ENCODE measurements at places on chromosomes 3 and 15.

DNA sequence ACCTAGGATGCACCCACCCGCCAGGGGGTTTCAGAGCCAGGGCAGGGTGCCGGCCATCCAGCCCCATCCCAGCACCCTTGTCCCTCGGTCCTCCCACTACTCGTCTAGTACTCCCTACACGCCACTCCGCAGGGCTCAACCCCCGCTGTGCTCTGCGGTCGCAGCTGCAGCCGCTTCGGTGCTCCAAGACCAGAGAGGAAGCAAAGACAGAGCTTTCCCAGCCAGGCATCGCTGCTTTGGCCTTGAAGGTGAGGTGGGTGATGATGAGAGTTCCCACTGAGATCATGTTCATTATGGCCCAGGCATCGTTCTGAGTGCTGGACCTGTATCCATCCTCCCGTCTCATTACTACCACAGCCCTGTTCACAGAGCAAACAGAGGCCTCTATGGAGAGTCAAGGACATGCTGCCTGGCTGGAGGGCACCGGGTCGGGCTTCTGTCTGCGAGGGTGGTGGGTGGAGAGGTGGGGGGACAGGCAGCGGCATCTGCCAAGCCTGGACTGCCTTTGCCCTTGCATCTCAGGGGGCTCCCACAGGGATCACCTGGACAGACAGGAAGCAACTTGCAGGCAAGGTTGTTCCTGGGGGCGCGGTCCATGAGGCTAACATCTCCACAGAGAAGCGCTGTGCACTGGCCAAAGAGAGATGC lies 66.9 kb downstream of the KLF13 start:
- DNase-seq: no peak

DNA sequence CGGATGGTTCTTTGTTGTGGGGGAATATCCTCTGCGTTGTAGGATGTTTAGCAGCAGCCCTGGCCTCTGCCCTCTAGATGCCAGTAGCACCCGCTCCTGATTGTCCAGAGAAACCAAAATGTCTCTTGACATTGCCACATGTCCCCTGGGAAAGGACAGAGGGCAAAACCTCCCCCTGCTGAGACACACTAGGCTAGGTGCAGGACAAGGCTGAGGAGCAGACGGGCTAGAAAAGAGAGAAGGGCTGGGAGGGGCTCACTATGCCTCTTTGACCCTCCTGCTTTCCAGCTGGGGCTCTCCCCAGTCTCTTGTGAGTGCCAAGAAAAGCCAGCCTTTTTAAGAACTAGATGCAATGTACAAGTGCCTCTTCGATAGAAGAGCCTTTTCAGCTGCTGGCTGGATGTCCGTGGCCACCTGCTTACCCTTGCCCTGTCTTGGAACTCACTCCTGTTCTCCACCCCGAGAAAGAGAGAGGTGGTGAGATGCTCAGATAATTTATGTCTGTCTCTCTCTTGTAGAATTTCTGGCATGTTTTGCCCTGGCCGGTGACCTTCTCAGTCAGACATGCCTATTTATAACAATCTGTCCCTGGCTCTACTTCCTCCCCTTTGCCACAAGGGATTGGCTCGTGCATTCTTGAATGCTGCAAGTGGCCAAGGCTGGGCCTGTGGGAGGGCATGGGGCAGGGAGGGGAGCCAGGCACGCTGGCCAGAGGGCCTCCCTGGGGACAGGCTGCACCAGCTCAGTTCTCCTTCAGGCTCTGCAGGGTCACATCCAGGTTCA lies 142.6 kb downstream of the RPLP1 start:
- DNase-seq: no peak

DNA sequence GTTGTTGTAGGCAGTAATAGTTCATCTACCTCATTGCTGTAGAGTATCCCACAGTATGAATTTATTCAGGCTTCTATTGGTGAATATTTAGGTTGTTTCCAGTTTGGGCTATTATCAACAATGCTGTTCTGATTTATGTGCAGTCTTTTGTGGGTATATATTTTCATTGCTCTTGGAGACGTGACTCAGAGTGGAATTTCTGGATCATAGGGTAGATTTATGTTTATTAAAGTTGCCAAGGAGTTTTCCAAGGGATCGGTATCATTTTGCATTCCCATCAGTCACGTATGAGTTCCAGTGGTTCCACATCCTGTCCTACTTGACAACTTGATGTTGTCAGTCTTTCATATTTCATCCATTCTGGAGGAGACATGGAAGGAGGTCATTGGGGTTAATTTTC lies 8.4 kb upstream of the HRH1 start:
- no peak for DNase-seq

DNA sequence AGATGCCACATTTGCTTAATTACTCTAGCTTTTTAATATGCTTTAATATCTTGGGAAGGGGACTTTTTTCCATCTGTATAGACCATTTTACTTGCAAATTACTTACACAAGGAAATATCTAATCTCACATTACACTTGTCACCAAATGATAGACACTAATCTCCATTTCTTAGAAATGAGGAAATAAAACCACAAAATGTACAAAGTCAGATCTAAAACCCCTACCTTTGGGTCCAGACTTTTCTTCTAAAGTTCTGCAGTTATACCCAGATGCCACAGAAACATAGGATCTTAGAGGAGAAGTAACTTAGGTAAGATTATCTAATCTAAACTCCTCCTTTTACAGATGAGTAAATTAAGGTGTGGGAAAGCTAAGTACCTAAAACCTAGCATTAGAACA lies 44.3 kb downstream of the CD200R1L start:
- no peak for DNase-seq

GRCh38 chr3:41960826-41961750 lies 815 bp downstream of the ULK4 start:
- DNase-seq: peak; percentile 63

DNA sequence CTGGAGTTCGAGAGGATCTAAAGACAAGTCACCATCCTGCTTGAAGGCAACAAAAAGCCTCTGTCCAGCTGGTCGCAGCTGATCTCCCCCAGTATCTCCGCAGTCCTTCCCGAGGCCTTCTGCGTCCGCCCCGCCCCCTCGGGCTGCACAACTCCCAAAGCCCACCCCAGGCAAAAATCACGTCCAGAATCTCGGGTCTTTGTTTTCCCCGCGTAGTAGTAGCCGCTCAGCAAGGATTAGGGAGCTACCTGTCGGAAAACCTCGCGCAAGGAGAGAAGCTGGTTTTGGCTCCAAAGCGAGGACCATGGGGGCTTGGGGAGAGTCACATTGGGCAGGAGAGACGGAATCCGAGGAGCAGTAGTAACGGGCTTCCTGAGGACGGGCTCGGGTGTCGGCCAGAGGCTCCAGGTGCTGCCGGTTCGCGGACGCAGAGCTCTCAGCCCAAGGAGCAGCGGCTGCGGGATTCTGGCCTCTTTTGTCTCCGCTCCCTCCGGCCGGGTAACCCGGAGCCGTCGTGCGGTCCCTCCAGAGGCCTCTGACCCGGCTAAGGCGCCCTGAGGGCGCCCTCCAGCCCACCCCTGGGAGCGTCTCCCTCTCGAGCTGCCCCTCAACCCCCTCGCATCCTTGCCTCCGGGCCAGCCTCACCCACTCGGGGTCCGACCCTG lies 401 bp downstream of the ZSCAN29 start:
- no peak for DNase-seq

DNA sequence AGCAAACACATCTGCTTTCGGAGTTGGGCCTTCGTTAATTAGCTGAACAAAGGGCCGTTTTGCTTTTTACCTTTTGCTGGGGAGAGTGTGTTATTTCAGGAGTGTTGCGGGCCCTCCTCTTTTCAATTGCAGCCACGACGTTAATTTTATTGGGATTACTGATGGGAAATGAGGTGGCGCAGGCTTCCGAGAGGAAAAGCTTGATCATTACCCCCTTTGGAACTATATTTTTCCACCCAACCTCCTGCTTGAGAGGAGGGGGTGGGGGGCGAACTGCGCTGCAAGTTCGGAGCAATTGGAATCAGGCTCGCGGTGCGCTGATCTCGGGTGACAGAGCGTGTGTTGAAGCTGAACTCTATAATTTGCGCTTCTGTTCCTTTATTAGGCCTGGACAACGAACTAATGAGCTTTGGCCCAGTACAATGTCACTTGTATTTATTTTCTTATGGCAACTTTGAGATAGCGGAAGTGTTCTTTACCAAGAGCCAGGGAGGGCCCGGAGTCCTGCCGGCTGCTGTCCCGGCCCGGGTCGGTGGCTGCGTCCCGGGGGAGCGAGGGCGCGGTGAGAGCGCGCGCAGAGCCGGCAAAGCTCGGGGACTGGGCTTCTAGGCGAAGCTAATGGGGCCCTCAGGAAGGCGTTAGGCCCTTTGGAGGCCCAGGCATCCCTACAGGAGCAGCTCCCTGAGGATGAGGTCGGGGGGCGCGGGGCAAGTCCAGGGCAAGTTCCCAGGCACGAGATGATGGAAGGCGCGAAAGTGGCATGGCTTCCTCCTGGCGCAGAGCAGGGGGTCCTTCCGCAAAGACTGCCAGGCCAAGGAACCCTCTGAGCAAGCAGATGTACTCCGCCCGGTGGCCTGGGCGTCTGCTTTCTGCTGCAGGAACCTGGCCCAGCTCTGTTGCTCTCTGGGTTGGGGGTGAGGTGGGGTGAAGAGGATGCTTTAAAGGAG lies 12.9 kb downstream of the NR2F2 start:
- DNase-seq: no peak

DNA sequence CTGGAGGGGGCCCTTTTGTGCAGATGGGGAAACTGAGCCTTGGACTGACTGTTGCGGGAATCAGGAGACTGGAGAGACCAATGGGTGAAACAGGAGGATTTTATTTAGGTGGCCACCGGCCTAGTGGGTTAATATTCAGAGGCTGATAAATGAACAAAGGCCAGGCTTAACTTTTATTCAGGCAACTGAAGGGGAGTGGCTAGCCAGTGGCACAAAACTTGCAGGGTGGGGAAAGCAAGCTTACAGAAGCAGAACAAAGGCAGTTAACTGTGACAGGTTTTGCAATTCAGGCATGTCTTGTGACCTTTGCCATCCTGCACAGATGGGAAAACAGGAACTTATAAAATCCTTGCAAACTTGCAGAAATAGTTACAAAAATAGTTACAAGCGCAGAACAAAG lies 24.9 kb upstream of the ACAD9 start:
- no peak for DNase-seq

DNA sequence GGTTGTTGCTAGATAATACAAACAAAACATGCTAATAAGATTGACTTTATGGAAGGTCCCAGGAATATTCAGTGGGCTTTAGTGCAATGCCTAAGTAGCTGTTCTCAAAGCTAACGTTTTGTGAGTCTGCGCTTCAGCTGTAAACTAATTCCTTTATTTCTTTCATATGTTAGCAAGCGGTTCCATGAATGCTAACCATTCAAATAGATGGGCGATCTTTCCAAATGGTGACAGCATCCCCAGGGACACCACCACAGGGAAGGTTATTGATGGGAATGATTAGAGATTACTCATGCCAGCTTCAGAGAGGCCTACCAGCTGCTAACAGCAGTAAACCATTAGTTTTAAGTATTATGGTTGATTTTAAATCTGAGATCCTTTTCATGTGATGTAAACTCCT lies 405.7 kb upstream of the MCTP2 start:
- no peak for DNase-seq

- no peak for DNase-seq
Measured at GRCh38 chr3:15361494-15362214, 29.3 kb upstream of the SH3BP5 start.

DNA sequence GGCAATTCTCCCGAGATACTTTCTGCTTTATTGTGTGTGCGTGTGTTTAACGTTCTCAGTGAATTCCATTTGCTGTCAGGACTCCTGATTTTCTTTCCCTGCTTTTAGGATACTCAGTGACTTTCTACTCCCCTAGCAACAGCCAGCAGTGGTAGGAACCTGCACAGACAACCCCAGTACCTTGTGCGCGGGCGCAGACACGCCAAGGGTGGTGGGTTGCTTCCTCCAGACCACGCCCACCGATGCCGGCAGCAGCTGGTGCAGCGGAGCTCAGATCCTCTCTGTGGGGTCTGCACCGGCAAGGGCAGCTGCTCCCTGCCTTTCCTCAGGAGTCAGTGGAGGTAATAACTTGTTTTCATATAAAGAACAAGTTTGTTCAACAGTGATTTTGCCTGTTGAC lies 225.1 kb upstream of the NDN start:
- no peak for DNase-seq

- DNase-seq: no peak
Measured at GRCh38 chr3:177646749-177647148, 449.5 kb upstream of the TBL1XR1 start.

GRCh38 chr3:100761211-100761942 lies 52.1 kb downstream of the TFG start:
- no peak for DNase-seq

DNA sequence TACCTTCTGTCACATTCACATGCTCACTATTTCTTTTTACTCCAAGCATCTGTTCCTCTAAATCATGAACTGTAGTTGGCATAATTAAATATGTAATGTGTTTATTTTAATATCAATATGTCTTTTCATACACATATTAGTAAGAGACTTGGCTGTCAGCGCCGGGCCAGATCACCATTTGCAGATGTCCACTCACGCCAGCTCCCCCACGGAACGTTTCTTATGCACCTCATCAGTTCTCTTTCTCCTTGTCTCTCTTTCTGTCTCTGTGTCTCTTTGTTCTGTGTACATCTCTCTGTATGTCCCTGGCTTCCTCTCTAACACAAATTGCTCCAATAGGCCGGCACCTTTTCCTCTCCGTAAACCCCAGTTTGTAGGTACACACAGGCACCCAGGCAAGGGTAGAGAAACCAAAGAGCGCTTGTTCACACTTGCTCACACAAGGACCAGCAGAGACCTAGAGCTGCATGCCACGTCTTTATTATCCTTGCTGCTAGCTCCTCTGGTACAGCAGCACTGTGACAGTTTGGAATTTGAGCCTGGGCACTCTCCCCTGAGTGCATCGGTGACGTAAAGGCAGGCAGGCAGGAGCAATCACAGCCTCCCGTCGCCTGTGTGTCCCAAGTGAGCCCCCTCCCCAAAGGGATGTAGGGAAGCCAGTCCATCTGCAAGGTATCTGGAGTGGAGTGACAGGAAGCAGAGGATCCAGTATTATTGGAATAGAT lies 40.4 kb downstream of the CACNA1D start:
- no peak for DNase-seq

DNA sequence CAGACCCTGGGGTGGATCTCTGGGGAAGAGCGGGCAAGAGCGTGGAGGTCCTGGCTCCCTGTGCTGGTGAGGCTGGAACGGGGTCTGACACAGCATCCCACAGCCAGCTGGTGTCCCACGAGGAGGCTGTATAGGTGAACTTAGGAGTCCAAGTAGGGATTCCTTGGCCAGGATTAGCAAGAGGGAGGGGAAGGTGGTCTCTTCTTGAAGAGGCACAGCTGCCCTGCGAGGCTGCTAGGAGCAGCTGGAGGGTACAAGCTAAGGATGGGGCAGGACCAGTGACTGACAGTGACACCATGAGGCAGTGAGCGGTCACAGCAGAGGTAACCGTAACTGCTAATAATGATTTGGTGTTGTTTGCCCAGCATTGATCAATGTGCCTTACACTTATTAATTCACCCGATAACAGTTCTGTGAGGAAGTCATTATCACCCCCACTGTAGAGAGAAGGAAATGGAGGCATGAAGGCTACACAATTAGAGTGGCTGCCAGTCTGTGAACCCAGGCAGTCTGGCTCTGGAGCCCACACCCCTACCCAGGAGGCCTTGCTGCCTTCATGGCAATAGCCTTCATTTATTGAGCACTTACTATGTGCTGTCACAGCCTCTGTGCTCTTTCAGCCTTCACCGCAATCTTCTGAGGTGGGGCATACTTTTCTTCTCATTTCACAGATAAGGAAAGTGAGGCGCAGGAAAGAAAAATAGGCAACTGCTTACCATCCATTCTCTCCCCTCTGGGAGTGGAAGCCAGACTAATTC lies 59.4 kb downstream of the TMEM44 start:
- peak; percentile 32 for DNase-seq

- no peak for DNase-seq
Measured at GRCh38 chr3:117545484-117545883, 835.9 kb downstream of the TUSC7 start.

- DNase-seq: no peak
Measured at GRCh38 chr3:140428380-140428779, 249.5 kb upstream of the TRIM42 start.
